ENCODE measurements at places on chromosomes 3 and 15.

GRCh38 chr3:152817400-152817799 lies 17.5 kb upstream of the P2RY1 start:
- H3K27ac ChIP-seq = no peak overlapping the region
- no peaks in the 10 kb centered on the region for H3K27me3 ChIP-seq
- H3K4me3 ChIP-seq = no peak overlapping the region

GRCh38 chr15:39682366-39682765 lies 100.3 kb downstream of the FSIP1 start:
- no peak for DNase-seq
- no peaks in the 10 kb centered on the region for H3K4me1 ChIP-seq
- H3K4me3 ChIP-seq = no peak overlapping the region
- no peak overlapping the region for H3K27ac ChIP-seq
- no peaks in the 10 kb centered on the region for H3K27me3 ChIP-seq
- H3K36me3 ChIP-seq = no peaks in the 10 kb centered on the region

DNA sequence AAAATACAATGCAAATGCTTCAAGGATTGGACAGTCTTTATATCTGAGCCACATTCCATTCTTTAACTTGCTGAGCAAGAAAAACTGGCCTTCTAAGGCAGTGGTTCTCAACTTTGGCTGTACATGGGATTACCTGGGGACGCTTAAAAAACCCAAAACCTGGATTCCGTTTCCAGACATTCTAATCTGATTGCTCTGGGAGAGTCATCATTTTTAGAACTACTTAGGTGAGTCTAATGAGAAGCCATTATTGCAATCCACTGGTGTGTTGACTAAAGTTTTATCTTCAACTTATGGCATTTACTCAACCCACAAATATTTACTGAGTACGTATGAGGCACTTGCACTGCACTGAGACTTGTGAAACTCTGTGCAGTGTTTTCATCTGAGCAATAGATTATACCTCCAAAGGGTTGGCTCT lies 195.7 kb upstream of the ATP11B start:
- no peak overlapping the region for H3K27ac ChIP-seq
- no peak for DNase-seq
- no peak overlapping the region for H3K4me3 ChIP-seq
- H3K36me3 ChIP-seq = no peaks in the 10 kb centered on the region

- H3K36me3 ChIP-seq = no peaks in the 10 kb centered on the region
- no peaks in the 10 kb centered on the region for H3K27me3 ChIP-seq
- H3K4me3 ChIP-seq = no peak overlapping the region
- no peaks in the 10 kb centered on the region for H3K4me1 ChIP-seq
- no peak for DNase-seq
These were observed 445.2 kb downstream of the SQOR start for GRCh38 chr15:46080016-46080415.

DNA sequence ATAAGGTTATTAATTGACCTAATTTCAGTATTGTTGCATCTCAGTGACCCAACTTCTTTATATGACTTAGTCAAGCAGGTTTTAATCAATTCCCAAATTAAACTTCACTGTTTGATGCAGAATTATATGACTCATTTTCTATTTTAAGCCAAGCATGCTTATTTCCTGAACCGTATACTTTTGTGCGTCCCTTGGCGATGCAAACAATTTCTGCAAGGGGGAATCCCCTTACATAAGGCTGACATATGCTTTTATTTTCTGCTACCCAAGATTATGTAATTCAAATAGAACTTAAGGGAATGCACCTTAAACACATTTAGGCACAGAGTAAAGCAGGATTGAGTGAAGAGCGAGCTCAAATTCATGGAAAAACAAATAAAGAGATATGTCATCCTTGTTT lies 303.9 kb downstream of the PDCD6IP start:
- no peak overlapping the region for H3K27ac ChIP-seq
- no peak overlapping the region for H3K4me3 ChIP-seq
- no peaks in the 10 kb centered on the region for H3K36me3 ChIP-seq
- H3K4me1 ChIP-seq = no peaks in the 10 kb centered on the region

DNA sequence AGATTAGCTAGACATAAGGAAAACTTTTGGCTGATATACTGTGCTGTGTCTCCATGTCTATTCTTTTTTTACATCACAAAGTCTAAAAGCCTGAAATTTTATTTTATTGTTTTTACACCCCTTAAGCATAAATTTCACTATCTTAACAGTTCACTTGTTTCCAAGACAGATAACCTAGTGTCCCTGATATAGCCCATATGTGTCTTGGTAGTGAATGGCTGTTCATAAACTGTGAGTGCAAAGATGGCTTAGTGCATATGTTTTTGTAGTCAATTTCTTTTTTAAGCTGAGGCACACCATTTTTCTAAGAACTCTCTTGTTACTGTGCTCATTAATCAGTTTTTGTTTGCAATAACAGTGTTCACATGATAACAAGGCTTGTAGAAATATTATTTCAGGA lies 381.1 kb downstream of the OXSM start:
- no peaks in the 10 kb centered on the region for H3K36me3 ChIP-seq
- no peaks in the 10 kb centered on the region for H3K4me1 ChIP-seq
- H3K27me3 ChIP-seq = no peaks in the 10 kb centered on the region
- H3K4me3 ChIP-seq = no peak overlapping the region

DNA sequence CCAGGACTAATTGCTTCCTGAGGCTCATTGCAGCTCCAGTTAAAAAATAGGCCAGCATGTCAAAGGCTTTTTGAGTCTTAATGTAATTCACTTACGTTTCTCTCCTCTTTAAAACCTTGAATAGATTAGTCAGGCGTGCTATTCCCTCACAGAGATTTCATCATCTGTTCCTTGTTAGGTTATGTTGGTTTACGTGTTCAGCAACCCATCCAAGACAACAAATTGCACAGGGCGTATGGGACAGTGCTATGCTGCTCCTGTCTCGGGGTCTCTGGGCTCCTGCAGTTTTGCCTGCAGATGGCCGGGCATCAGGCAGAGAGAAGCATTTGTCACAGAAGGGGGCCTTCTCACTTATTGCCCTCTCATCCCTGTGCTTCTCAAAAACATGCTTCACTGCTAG lies 117.1 kb downstream of the CHDH start:
- H3K4me1 ChIP-seq = no peaks in the 10 kb centered on the region
- H3K36me3 ChIP-seq = no peaks in the 10 kb centered on the region
- no peaks in the 10 kb centered on the region for H3K27me3 ChIP-seq
- DNase-seq = no peak
- no peak overlapping the region for H3K4me3 ChIP-seq

- no peak overlapping the region for H3K4me3 ChIP-seq
- DNase-seq = no peak
- H3K36me3 ChIP-seq = no peaks in the 10 kb centered on the region
- no peaks in the 10 kb centered on the region for H3K4me1 ChIP-seq
- no peak overlapping the region for H3K27ac ChIP-seq
These were observed 177.5 kb downstream of the FNDC3B start for GRCh38 chr3:172216911-172217310.

DNA sequence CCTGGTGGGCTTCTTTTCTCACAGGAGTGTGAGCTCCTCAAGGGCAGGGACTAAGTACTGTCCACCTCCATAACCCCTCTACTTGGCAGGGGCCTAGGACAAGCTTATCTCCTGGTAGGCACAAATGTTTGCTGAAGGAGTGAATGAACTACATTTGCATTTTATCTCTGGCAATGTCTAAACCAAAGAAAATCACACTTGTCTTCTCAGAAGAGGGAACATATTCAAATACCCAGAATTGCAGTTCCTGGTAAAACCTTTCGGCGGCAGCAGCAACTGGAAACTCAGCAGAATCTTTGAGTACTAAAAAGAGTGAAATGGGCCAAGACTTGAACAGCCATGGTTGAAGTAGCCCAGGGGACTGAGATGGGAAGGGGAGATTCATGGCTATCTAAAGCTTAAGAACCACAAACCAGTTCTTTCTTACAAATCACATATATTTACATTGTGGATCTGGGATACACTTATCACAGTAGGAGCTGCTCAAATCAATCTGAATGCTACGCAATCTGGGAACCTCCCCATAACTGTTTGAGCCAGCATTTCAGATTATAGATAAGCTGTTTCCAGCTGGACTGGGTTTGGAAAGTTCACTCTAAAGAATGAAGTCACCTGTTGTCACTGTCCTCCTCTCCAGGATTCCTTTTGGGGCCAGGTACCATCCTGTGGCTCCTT lies 18.7 kb upstream of the PTPN9 start:
- no peak overlapping the region for H3K4me3 ChIP-seq
- peak overlapping the region; percentile 24 for H3K27ac ChIP-seq
- peaks cover 13% of the 10 kb centered on the region for H3K4me1 ChIP-seq
- peak; percentile 39 for DNase-seq
- no peaks in the 10 kb centered on the region for H3K27me3 ChIP-seq

DNA sequence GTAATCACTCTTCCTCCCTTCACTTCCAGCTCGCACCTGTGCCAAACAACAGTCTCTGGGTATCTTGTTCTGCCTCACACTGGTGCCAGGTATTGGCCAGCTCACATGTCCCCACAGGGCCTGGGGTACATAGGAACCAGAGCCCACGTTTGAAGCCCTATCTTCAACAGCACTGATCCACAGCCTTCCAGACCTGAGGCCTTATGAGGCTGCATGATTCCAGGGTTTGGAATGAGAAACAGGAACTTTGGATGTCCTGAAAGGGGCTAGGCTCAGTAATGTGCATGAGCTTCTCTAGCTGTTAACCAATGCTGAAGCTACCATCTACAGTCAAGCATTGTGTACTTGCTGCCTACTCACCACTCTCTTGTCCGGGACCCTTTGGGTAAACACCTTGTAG lies 92.4 kb downstream of the GPR156 start:
- H3K36me3 ChIP-seq = no peaks in the 10 kb centered on the region
- H3K27me3 ChIP-seq = no peaks in the 10 kb centered on the region
- H3K27ac ChIP-seq = no peak overlapping the region
- H3K4me3 ChIP-seq = no peak overlapping the region
- no peaks in the 10 kb centered on the region for H3K4me1 ChIP-seq

- no peak for DNase-seq
- H3K27ac ChIP-seq = no peak overlapping the region
- no peaks in the 10 kb centered on the region for H3K4me1 ChIP-seq
- H3K36me3 ChIP-seq = no peaks in the 10 kb centered on the region
- H3K27me3 ChIP-seq = no peaks in the 10 kb centered on the region
These were observed 15.1 kb downstream of the EIF1B start for GRCh38 chr3:40324621-40325020.

DNA sequence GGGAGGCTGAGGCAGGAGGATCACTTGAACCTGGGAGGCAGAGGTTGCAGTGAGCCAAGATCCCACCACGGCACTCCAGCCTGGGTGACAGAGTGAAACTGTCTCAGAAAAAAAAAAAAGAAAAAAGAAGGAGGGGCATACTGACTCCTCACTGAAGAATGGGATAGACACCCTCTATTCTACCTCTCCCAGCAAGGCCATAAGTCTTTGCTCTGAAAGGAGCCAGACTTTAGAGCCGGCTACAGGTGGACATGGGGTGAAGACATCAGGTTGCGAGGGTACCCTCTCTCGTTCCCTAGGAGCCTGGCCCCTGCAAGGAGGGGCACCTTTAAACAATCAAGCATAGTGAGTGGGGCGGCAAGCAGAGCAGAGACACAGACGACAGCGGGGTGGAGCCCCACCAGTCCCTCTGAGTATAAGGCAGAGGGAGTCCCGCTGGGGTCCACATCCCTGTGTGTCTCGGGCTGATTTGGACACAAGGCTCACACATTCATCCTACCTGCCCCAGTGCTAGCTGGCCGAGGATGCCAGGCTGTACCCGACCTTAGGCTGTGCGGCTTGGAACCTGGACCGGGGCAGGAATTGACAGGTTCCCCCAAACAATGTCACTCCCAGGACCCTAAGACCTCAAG lies 1.1 kb downstream of the GRAMD2A start:
- no peak overlapping the region for H3K4me3 ChIP-seq
- no peaks in the 10 kb centered on the region for H3K27me3 ChIP-seq
- no peaks in the 10 kb centered on the region for H3K4me1 ChIP-seq

DNA sequence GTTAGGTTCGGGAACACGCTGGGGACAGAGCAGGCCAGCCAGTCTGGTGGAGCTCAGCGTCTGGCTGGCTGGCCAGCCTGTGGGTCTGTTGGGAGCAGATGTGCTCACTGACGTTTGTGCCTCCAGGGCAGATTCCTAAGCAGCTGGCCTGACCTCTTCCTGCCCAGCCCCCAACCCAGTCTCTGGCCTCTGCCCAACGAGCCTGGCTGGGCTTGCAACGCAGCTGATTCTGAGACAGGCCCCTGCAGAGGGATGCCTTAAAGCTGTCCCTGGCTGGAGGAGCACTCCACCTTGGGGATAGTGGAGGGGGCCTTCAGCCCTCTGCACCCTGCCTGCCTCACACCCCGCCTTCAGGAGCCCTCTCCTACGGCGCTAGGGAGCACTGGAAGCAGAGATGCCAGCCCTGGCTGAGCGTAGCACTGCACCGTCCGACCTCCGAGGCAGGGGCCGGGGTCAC lies 46.0 kb downstream of the KLF13 start:
- no peak overlapping the region for H3K4me3 ChIP-seq
- peaks cover 5% of the 10 kb centered on the region for H3K36me3 ChIP-seq
- H3K27me3 ChIP-seq = no peaks in the 10 kb centered on the region
- no peak for DNase-seq
- no peak overlapping the region for H3K27ac ChIP-seq
- peaks cover 52% of the 10 kb centered on the region for H3K4me1 ChIP-seq

GRCh38 chr3:166445865-166446264 lies 608.6 kb upstream of the BCHE start:
- no peak for DNase-seq
- H3K36me3 ChIP-seq = no peaks in the 10 kb centered on the region
- H3K27ac ChIP-seq = no peak overlapping the region
- H3K4me3 ChIP-seq = no peak overlapping the region

Measured in naive thymus-derived CD4-positive, alpha-beta T cell (primary cell).